ENCODE measurements at places on chromosomes 2 and 18.
A peak's percentile ranks its signal among the peaks of the same experiment; 100 is the strongest.

DNA sequence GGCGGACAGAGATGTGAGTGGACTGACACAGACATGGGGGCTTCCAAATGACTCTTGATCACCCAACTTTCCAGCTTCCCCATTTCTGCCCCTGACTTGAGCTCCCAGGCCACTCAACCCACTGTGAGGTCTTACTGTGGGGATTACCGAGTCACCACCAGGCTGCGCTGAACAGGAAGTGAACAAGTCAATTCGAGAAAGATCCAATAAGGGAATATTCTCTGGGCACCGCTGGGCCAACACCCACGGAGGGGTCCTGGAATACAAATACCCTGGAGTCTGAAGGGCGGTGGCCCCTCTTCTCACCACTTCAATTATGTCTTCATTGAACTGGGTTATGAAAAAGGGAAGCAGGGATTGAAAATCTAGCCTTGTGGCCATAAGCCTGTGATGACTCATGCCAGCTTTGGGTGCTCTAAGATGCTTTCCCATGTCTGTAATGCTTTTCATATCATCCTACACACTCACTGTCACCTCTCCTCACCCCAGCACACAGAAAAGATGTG lies 37.7 kb downstream of the BCL11A start:
- no peak for DNase-seq

- no peak for DNase-seq
These were observed 2.8 kb downstream of the COLEC12 start for GRCh38 chr18:497688-498087.

DNA sequence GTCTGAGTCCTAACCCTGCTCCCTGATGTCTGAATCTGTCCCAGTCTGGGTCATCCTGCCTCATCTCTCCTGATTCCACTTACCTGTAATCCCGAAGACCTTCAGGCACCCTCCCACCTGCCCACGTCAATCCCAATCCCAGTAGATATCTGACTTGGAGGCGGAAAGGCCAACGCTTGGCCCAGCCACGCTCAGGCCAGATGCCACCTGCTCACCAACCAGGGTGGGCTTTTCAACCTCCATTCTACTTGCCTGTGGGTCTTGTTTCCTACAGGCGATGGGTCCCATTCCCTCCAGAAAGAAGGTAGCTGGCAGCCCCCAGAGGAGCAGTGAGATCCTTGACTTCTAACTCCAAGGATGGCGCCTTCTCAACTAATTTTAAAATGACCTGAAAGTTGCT lies 59.7 kb downstream of the INPP5D start:
- no peak for DNase-seq

- no peak for DNase-seq
These were observed 157.3 kb downstream of the DYSF start for GRCh38 chr2:71610671-71611070.

GRCh38 chr18:7070466-7070865 lies 47.1 kb downstream of the LAMA1 start:
- DNase-seq, result no peak

GRCh38 chr2:61898810-61899209 lies 6.7 kb upstream of the COMMD1 start:
- DNase-seq, result no peak

GRCh38 chr2:191394043-191394442 lies 148.8 kb downstream of the MYO1B start:
- no peak for DNase-seq

- no peak for DNase-seq
These were observed 86.1 kb downstream of the SLC25A12 start for GRCh38 chr2:171807831-171808393.

DNA sequence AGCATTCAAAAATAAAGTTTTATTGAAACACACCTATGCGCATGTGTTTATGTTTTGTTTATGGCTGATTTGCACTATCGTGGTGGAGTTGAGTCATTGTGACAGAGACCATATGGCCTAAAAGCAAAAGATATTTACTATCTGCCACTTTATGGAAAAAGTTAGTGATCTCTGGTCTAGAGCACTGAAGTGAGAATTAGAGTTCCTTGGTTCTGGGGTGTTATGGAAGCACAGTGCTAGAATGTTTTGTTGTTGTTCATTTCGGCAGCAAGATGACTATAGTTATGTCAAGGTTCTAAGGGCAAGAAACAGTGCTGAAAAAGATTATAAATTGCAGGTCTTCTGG lies 416.5 kb downstream of the SLC4A3 start:
- no peak for DNase-seq

GRCh38 chr2:196651387-196652094 lies 12.0 kb downstream of the CCDC150 start:
- DNase-seq, result no peak

GRCh38 chr2:101125808-101126207 lies 25.4 kb downstream of the TBC1D8 start:
- no peak for DNase-seq

- DNase-seq, result no peak
These were observed 51.6 kb downstream of the RRM2 start for GRCh38 chr2:10174173-10174572.

DNA sequence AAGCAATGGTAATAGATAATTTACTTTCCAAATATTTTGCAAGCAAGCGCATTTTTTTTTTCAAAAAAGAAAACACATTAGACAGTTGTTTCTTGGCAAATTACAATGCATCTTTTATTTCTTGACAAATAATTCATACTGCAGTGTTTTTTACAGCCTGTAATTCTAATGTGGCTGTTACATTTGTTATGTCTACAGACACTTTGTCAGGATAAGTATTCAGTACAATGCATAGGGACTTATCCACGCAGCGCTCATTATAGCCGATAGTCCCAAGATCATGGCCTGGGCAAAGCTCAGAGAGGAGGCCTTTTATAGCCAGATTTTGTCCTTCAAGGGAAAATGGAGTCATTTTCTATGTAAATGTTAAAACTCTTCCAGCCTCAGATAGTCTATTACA lies 123.0 kb upstream of the FANCL start:
- DNase-seq, result no peak

GRCh38 chr2:201185863-201186262 lies 2.9 kb downstream of the CASP10 start:
- DNase-seq, result no peak

GRCh38 chr2:134917888-134918525 lies 615 bp upstream of the CCNT2 start:
- peak; percentile 87 for DNase-seq

- DNase-seq, result no peak
These were observed 358.0 kb downstream of the HRH4 start for GRCh38 chr18:24818441-24818840.

DNA sequence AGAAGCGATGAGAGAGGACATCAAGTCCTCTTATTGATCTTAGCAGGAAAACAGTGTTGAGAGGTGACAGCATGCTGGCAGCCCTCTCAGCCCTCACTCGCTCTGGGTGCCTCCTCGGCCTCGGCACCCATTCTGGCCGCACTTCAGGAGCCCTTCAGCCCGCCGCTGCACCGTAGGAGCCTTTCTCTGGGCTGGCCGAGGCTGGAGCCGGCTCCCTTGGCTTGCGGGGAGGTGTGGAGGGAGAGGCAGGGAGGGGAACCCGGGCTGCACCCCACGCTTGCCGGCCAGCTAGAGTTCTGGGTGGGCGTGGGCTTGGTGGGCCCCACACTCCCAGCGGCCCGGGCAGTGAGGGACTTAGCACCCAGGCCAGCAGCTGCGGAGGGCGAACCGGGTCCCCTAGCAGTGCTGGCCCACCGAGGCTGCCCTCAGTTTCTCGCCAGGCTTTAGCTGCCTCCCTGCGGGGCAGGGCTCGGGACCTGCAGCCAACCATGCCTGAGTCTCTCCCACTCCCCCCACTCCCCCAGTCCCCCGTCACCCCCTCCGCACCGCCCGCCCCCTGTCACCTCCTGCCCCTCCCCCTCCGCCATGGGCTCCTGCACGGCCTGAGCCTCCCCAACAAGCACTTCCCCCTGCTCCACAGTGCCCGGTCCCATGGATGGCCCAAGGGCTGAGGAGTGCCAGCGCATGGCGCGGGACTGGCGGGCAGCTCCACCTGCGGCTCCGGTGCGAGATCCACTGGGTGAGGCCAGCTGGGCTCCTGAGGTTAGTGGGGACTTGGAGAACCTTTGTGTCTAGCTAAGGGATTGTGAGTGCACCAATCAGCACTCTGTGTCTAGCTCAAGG lies 8.4 kb downstream of the FAP start:
- no peak for DNase-seq

- DNase-seq, result no peak
These were observed 60.9 kb upstream of the MGAT5 start for GRCh38 chr2:134193006-134193405.

DNA sequence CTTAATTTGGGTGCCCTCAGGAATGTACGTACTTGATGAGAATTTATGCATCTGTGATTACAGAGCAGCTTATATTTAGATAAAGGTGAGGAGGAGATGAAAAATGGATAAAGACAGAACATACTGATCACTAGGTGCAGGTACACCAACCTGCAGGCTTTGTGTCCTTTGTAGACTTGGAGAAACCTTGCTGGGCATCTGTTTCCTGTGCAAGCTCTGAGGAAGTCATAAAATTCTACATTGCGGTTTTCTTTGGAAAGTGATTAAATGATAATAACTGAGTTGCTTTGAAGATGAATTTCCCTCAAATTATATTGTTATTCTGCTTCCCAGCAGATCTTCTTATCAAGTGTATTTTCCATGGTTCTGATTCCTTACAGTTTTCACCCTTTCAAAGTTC lies 7.7 kb downstream of the RAB27B start:
- DNase-seq, result no peak

DNA sequence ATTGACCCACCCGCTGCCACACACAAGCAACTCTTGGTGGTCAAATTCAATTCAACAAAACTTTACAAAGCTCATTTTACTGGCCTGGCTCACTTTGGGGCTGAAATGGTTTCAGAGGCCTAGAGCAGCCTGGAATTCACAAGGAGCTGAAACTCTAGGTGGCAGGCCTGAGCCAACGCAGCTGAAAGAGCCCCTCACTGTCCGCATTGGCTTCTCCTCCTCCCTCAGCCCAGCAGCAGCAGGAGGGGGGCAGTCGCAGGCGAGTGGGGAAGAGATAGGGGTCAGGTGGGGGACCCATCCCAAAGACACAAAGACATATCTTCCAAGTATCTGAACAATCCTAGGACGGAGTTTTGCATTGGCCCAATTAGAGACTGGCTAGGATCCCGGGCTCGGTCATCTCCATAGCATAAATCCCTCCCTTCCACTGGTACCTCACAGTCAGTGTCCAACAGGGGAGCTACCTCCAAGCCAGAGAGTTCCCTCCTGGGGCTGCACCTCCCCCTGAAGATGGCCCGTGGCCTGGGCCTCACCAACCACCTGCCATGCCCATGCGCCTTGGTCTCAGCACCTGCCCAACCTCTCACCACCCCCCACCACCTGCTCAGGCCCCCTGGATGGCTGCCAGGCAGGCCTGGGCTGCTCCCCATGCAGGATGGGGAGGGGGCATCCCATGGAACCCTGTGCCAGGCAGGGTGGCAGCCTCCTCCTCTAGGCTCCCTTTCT lies 113.4 kb downstream of the ZBTB7C start:
- no peak for DNase-seq

DNA sequence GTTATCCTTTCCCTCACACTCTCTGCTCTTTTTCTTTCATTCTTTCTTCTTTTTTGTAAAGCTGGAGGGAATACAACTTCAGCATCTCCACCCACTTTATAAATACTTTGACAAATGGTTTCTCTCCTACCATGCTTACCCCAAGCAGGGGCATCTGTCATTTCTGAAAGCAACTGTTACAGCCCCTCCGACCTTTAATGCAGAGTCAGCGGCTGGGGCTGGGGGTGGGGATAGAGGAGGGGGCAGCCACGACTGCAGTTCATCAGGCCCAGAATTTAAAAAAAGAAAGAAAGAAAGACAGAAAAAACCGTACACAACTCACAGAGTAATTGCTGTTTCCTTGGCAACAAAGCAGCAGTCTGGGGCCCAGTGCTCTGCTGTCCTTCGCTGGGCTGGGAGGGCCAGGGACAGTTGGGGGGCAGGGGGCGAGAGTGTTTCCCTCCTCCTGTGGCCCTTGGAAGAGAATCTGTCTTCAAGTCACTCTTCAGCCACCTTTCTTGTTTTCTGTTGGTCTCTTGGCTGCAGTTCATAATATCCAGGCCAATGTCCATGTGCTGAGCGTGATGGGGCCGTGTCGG lies 53.8 kb downstream of the CELF4 start:
- no peak for DNase-seq

DNA sequence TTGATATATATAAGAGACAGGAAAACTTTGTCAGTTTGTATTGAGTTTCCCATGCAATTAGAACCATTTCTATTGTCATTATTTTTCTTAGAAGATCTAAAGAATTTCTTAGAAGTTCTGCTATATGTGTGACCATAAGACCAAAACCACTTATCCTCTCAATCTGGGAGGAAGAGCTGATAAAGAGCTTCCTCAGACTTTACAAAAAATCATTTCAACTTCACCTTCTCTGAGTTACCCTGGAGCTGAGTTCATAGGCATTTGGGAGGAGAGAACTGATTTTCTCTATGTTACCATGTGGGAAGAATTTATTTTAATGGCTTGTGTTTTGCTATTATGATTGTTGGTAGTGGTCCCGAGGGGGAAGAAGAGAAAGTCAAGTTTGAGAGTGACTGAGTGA lies 329.3 kb downstream of the GPD2 start:
- DNase-seq, result no peak

- DNase-seq, result no peak
These were observed 40.2 kb downstream of the MBP start for GRCh38 chr18:77092104-77093066.
